ENCODE measurements at places on chromosomes 3 and 15. TPM values are rescaled to one million over a fixed set of nuclear protein-coding genes. Genes with fewer than 3 reads are reported as not detected.

Gene WDR93
- polyA plus RNA-seq: not detected

Gene NEDD4
- polyA plus RNA-seq: 10.5 TPM

Gene A4GNT
- polyA plus RNA-seq: not detected

Gene SENP5
- 5.1 TPM for polyA plus RNA-seq

Gene ZNF710
- polyA plus RNA-seq: 19.7 TPM

Gene TAGLN3
- polyA plus RNA-seq: 1.4 TPM

Gene SLC28A2
- polyA plus RNA-seq: 5.4 TPM

Gene ROPN1B
- polyA plus RNA-seq: 0.06 TPM

Gene EPHB1
- polyA plus RNA-seq: not detected

Gene FANCD2OS
- not detected for polyA plus RNA-seq

Gene TEX55
- not detected for polyA plus RNA-seq

Gene TIMP4
- polyA plus RNA-seq: 17.8 TPM

Gene VPS8
- polyA plus RNA-seq: 32.5 TPM

Gene ADCY5
- 6.8 TPM for polyA plus RNA-seq

Gene ULK4
- 1.9 TPM for polyA plus RNA-seq

Gene SEMA7A
- polyA plus RNA-seq: 2.3 TPM

Gene ZMYND10
- 1.6 TPM for polyA plus RNA-seq
